PC-3 (cell line): ENCODE measurements at places on chromosomes 3 and 15. TPM values are rescaled to one million over a fixed set of nuclear protein-coding genes. Genes with fewer than 3 reads are reported as not detected.

DNA sequence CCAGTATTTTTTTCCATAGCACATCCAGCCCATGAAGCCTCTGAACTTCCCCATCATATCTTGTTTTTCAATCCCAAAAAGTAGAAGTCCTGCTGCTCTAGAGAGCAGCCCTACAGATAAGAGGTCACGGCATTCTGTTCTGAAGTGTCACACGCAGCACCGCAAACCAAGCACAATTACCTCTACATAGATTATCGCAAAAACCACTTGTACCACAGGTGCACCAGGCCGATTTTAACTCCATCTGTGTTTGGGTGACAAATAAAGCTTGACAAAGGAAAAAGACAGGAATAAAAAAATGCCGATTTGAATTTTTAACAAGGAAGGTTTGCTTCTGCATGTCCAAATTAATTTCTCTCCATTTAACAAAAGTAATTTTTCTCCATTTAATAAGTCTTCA, 113.7 kb downstream of the MYO5A start:
- no peak overlapping the region for H3K4me3 ChIP-seq
- H3K4me1 ChIP-seq: no peaks in the 10 kb centered on the region
- no peaks in the 10 kb centered on the region for H3K36me3 ChIP-seq
- no peak overlapping the region for H3K27ac ChIP-seq

GRCh38 chr3:158742871-158743663, 10.8 kb upstream of the RARRES1 start:
- peak; percentile 80 for DNase-seq
- H3K27ac ChIP-seq: peak overlapping the region; percentile 77
- H3K4me3 ChIP-seq: no peak overlapping the region
- H3K36me3 ChIP-seq: no peaks in the 10 kb centered on the region

- no peak overlapping the region for H3K27ac ChIP-seq
- H3K4me1 ChIP-seq: peaks cover 27% of the 10 kb centered on the region
- no peak overlapping the region for H3K4me3 ChIP-seq
- peak; percentile 59 for DNase-seq
- H3K36me3 ChIP-seq: no peaks in the 10 kb centered on the region
- no peaks in the 10 kb centered on the region for H3K27me3 ChIP-seq
Observed at GRCh38 chr3:102332205-102332604, 102.6 kb upstream of the ZPLD1 start.

- no peaks in the 10 kb centered on the region for H3K36me3 ChIP-seq
- no peak overlapping the region for H3K4me3 ChIP-seq
- DNase-seq: no peak
- no peak overlapping the region for H3K27ac ChIP-seq
- H3K27me3 ChIP-seq: no peaks in the 10 kb centered on the region
Observed at GRCh38 chr3:196996454-196997265, 28.0 kb upstream of the PIGZ start.

GRCh38 chr3:141071681-141072260, 20.6 kb downstream of the SPSB4 start:
- no peaks in the 10 kb centered on the region for H3K4me1 ChIP-seq

GRCh38 chr3:72256716-72257115, 471.8 kb upstream of the PROK2 start:
- 0 out of 2 replicates have a peak, but pooled peaks cover 4% of the 10 kb centered on the region for H3K4me1 ChIP-seq
- peaks cover 40% of the 10 kb centered on the region; the same call in 1 of the 2 replicates for H3K27me3 ChIP-seq
- H3K27ac ChIP-seq: no peak overlapping the region
- H3K4me3 ChIP-seq: no peak overlapping the region

GRCh38 chr15:96132126-96132525, 198.4 kb upstream of the NR2F2 start:
- H3K36me3 ChIP-seq: no peaks in the 10 kb centered on the region
- no peaks in the 10 kb centered on the region for H3K27me3 ChIP-seq
- DNase-seq: no peak
- H3K27ac ChIP-seq: no peak overlapping the region

- no peaks in the 10 kb centered on the region for H3K36me3 ChIP-seq
- no peak for DNase-seq
- no peak overlapping the region for H3K4me3 ChIP-seq
Observed at GRCh38 chr3:61483997-61484396, 77.4 kb upstream of the PTPRG start.

DNA sequence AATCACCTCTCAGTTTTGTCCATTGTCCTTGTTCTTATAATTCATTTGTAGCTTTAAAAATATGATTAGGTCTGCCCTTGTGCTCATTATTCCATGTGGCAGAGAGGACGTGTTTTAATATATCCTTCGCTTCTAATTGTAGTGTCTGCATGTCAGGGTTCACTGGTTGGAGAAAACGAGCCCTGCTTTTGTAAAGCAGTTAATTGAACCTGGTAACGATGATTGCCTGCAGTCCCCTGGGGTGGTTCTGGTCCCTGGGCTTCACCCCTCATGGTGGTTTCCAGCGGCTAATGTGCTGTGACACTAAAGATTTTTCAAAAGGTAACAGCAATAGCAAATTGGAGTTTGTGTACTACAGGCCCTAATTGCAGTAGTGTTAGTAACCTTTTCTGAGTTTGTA, 299.6 kb downstream of the CACNA2D3 start:
- H3K36me3 ChIP-seq: no peaks in the 10 kb centered on the region
- no peaks in the 10 kb centered on the region for H3K4me1 ChIP-seq
- no peak overlapping the region for H3K27ac ChIP-seq
- DNase-seq: no peak
- H3K27me3 ChIP-seq: peaks cover 60% of the 10 kb centered on the region

DNA sequence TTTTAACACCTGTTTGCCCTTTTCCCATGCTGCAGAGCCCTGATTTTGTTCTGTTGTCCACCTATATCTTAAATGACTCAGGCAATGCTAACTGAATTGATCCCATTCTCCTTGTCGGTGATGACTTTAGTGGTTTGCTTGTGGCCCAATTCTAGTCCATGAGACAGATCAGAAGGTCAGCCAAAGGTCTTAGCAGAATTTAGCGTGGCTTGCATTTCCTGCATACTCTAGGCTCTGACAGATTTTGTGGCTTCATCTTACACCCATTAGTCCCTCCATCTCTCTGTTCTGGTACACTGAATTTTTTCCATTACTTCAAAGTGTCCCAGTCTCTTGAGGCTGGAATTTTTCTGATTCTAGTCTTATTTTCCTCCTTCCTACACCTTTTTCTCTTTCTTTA, 161.9 kb downstream of the STAC start:
- no peak overlapping the region for H3K27ac ChIP-seq
- no peak overlapping the region for H3K4me3 ChIP-seq
- H3K4me1 ChIP-seq: no peaks in the 10 kb centered on the region
- no peaks in the 10 kb centered on the region for H3K27me3 ChIP-seq

GRCh38 chr15:76163457-76164295, 103.9 kb downstream of the TMEM266 start:
- H3K27ac ChIP-seq: no peak overlapping the region
- no peaks in the 10 kb centered on the region for H3K4me1 ChIP-seq
- H3K27me3 ChIP-seq: no peaks in the 10 kb centered on the region
- no peak overlapping the region for H3K4me3 ChIP-seq
- no peak for DNase-seq

DNA sequence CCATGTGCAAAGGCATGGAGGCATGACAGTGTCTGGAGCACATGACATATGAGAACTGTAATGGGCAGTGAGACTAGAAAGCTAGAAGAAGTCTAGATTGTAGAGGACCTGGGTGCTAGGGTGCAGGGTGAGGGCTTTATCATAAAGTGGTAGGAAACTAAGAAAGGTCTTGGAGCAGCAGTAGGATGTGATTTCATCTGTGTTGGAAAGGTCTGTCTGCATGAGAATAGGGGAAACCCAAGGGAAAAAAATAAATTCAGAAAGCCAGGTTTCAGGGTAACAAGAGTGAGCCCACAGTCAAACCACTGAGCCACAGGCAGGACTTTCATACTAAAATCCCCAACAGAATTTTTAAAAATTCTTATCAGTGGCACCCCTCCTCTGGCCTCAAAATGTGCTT, 54.5 kb downstream of the CCDC33 start:
- peaks cover 17% of the 10 kb centered on the region; the same call in 1 of the 2 replicates for H3K27me3 ChIP-seq
- no peak overlapping the region for H3K4me3 ChIP-seq
- no peaks in the 10 kb centered on the region for H3K4me1 ChIP-seq
- no peaks in the 10 kb centered on the region for H3K36me3 ChIP-seq
- no peak overlapping the region for H3K27ac ChIP-seq
- no peak for DNase-seq

DNA sequence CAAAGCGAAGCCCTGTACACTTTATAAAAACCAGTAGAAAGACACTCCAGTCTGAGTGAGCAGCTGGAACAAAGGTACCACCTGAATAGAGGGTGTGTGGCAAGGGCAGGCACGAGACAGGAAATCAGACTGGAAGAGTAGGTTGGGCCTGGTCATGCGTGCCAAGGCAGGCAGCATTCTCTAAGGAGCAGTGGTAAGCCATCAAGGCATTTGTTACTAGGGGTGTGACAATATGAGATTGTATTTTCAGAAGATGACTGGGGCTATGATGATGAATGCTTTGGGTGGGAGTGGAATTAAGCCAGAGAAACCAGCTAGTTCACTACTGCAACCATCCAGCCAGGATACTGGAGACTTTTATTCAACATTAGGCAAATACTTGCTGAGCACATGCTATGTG, 5.0 kb downstream of the JMJD7 start:
- no peaks in the 10 kb centered on the region for H3K27me3 ChIP-seq
- DNase-seq: peak; percentile 81
- H3K27ac ChIP-seq: peak overlapping the region; percentile 63
- H3K4me1 ChIP-seq: peaks cover 27% of the 10 kb centered on the region
- H3K36me3 ChIP-seq: no peaks in the 10 kb centered on the region
- H3K4me3 ChIP-seq: no peak overlapping the region

GRCh38 chr3:67484085-67484484, 170.3 kb downstream of the SUCLG2 start:
- H3K36me3 ChIP-seq: no peaks in the 10 kb centered on the region
- no peaks in the 10 kb centered on the region for H3K27me3 ChIP-seq
- H3K4me1 ChIP-seq: no peaks in the 10 kb centered on the region
- DNase-seq: no peak

DNA sequence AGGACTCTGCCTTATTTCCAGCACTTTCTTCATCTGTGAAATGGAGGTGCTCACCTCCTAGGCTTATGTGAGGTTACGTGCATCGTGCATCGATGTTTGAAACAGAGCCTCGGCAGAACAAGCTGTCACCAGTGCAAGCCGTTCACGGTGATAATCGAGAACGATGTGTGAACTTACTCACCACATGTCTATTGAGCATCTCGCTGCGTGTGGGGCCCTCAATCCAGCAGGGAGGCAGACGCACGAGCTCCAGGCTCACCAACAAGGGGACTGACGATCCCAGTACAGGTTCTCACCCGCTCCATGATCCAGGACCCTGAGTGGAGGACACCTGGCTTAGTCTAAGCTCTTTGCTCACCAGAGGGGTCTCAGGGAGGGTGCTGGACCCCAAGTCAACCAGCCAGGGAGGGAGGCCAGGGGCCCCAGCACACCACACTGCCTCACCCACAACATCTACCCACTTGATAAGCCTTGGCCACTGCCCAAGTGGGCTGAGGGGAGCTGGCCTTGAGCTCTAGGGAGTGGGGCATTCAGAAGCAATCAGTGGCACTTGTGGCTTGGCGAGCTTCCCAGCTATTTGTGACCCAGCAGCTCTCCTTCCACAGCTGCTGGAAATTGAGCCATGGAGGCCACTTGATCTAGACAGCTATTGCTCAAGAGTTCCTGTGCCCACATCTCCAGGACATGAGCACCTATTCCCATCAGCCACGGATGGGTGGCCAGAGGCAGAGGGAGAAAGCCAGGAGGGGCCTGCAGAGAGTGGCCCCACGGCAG, 34.4 kb upstream of the SLC6A1 start:
- DNase-seq: peak; percentile 38
- H3K4me1 ChIP-seq: no peaks in the 10 kb centered on the region
- peaks cover 40% of the 10 kb centered on the region for H3K27me3 ChIP-seq
- H3K36me3 ChIP-seq: no peaks in the 10 kb centered on the region

GRCh38 chr3:188296761-188297612, 143.0 kb downstream of the LPP start:
- H3K4me3 ChIP-seq: no peak overlapping the region; the same call in 1 of the 2 replicates
- peaks cover 65% of the 10 kb centered on the region for H3K4me1 ChIP-seq
- H3K27me3 ChIP-seq: no peaks in the 10 kb centered on the region

- no peak for DNase-seq
- H3K4me3 ChIP-seq: no peak overlapping the region
- no peaks in the 10 kb centered on the region for H3K36me3 ChIP-seq
- H3K27ac ChIP-seq: no peak overlapping the region
- H3K4me1 ChIP-seq: no peaks in the 10 kb centered on the region
Observed at GRCh38 chr3:137199678-137200077, 241.9 kb downstream of the IL20RB start.

DNA sequence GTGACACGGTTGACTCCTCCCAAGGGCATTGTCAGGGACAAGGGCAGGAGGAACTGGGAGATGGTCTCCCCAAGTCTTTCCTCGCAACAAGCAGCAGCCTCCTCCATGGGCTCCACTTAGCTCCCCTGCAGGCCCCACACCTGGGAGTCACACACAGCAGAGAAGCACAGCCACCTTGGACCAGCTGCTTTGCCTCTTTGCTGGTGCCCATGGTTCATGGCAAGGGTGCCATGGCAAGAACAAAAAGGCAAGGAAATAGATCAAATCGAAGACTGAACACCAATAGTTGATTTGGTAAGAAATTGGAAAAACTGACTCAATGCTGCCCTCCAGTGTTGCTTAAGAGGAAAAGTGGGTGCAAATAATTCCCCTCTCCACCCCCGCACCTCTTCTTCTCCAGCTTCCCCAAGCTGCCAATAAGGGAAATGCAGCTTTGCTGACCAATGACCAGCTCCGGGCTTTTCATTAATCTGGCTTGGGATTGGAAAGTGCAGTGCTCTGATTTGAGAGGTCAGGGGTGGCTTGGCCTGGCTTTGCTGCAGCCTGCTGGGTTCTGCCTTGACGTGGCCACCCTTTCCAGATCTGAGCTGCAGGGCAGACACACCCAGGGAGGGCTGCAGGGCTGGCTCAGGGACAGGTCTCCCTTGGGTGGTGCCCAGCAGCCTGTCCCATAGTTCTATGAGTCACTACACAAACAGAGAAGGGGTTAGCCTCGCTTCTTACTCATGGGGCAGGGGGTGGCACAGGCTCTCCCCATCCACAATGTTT, 162.0 kb downstream of the KLF13 start:
- no peak overlapping the region for H3K4me3 ChIP-seq
- DNase-seq: peak; percentile 83
- peaks cover 24% of the 10 kb centered on the region for H3K4me1 ChIP-seq
- no peaks in the 10 kb centered on the region for H3K27me3 ChIP-seq
- no peaks in the 10 kb centered on the region for H3K36me3 ChIP-seq

- DNase-seq: peak; percentile 50
- H3K27me3 ChIP-seq: no peaks in the 10 kb centered on the region
- H3K4me1 ChIP-seq: peaks cover 50% of the 10 kb centered on the region
- no peaks in the 10 kb centered on the region for H3K36me3 ChIP-seq
- no peak overlapping the region for H3K4me3 ChIP-seq
Observed at GRCh38 chr3:188274249-188274915, 120.4 kb downstream of the LPP start.

TMEM43 gene
- total RNA-seq: 78.6 and 83.1 TPM in 2 replicates

SNTN gene
- total RNA-seq: not detected in 2 replicates

TRIM59 gene
- total RNA-seq: 25.3 and 26.4 TPM in 2 replicates

IQCF5 gene
- total RNA-seq: not detected in 2 replicates

LRRC3B gene
- total RNA-seq: not detected in 2 replicates

SLC27A2 gene
- total RNA-seq: 5.8 and 8.1 TPM in 2 replicates

RPL14 gene
- total RNA-seq: 543 and 624 TPM in 2 replicates

HGD gene
- total RNA-seq: 0.11 and 1.4 TPM in 2 replicates

ACKR4 gene
- total RNA-seq: not detected in 2 replicates

INSYN1 gene
- not detected in 2 replicates for total RNA-seq

KLHDC8B gene
- 24.3 and 34.4 TPM in 2 replicates for total RNA-seq

LMLN gene
- 3.7 and 7.5 TPM in 2 replicates for total RNA-seq

SKOR1 gene
- total RNA-seq: 0.11 and 0.35 TPM in 2 replicates
